ENCODE measurements at places on chromosomes 2 and 18. TPM values are rescaled to one million over a fixed set of nuclear protein-coding genes. Genes with fewer than 3 reads are reported as not detected.
A peak's percentile ranks its signal among the peaks of the same experiment; 100 is the strongest.

GRCh38 chr2:113232123-113232522 lies 46.6 kb downstream of the PAX8 start:
- no peak for DNase-seq

DNA sequence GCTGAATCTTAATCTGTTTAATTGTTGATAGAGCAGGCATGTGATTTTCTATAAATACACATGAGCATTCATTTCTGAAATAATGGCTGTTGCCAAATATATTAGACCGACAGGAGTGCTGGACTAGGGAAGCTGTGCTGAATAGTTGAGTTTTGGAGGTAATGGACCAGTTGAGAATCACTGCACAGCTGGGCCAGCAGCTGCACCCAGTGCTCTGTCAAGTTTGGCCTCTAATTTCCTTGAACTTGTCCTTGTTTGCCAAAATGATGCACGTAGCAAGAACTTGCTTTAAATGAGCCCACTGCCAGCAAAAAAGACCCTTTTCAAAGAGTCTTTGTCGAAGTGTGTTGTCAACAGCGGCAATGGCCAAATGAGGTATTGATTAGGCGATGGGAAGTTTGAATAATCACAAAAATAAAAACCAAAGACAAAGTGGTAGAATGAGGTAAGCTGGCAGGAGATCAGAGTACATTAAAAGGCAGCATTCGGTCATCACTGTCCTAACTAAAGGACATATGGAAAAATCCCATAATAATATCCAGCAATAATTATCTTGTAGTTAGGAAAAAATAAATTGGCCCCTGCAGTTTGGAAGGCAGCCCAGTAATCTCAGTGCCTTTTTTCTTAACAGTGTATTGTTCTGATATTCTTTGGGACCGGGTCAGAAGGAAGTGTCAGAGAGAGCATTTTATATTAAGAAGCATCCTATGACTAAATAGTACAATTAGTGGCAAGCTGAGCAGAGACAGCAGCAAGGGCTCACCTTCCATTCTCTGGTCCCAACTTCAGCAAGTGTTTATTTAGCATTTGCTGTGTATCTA lies 126.2 kb downstream of the RAPGEF4 start:
- no peak for DNase-seq

Gene ALKAL2
- not detected for total RNA-seq

- DNase-seq = no peak
Measured at GRCh38 chr18:28269750-28270149, 92.8 kb upstream of the CDH2 start.

Gene MYO5B
- 29.3 TPM for total RNA-seq

GRCh38 chr2:18473241-18474181 lies 86.9 kb downstream of the RDH14 start:
- no peak for DNase-seq

DNA sequence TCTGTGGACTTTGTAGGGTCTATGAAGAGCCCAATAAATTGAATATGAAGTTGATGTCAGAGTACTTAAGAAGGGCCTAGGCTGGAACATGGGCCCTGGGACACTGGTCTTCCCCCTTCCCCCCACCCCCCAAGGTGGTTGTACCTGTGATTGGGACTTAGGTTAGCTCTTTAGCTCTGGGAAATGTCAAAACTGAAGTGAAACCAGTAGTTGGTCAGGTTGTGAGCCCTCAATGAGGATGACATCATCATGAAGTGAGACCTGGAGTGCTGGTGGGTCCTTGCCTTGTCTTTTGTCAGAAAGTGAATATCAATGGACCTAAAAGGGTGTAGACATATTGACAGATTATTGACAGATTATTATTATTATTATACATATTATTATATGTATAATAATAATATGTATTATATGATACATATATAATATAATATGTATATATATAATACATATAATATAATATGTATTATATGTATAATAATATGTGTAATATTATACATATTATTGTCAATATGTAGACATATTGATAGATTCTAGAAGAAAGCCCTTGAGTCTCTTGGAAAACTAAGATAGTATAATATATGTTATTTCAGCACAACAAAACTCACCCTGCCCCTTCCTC lies 5.4 kb downstream of the MARS2 start:
- DNase-seq = no peak

DNA sequence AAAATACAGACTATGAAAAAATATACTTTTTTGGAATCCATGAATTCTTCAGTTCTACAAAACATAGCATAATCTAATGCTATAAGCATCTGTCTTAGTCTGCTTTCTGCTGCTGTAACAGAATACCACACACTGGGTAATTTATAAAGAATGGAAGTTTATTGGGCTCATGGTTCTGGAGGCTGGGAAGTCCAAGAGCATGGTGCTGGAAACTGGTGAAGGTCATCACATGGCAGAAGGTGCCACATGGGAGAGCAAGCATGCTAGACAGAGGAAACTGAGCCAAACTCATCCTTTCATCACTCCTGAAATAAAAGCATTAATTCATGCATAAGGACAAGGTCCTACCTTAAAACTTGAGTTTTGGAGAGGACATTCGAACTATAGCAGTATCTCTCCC lies 26.6 kb upstream of the NOSTRIN start:
- DNase-seq = no peak

DNA sequence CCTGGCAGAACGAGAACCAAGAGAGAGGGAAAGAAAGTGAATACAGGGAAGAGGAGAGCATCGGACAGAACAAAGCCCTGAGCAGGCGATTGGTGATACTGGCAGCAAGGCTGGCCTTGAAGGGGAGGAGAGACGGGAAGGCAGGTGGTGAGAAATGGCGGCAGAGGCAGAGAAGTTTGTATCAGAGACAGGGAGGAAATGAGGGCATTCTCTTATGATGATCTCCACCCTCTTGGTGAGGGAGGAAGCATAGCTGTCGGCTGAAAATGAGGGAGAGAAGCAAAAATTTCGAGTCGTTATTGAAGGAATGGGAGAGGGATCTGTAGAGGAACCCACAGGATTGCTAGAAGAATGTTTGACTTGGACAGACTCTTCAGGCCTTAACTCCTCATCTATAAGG lies 80.6 kb downstream of the CLIP4 start:
- DNase-seq = no peak

DNA sequence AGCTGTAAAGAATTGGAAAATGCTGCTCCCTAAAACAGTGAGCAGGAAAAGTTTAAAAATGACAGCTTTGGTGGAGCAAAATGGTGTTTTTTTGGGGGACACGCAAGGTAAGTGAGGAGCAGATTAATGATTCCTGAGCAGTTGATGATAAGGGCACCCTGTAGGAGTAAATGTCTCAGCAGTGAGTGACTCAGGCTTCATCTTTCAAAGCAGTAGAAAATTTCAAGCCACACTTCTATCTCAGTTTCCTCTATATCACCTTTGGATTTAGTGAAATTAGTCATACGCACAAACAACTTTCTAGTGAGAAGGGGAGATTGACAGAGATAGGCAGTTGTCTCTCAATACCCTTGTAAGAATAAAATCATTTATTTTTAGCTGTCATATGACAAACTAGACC lies 709.0 kb upstream of the FAM98A start:
- DNase-seq = no peak

- no peak for DNase-seq
Measured at GRCh38 chr2:190301032-190301431, 18.6 kb downstream of the HIBCH start.

Gene SATB2
- total RNA-seq = 0.18 TPM

Gene KATNAL2
- not detected for total RNA-seq

Gene PMAIP1
- 10.5 TPM for total RNA-seq

Gene ELOA2
- not detected for total RNA-seq

Gene STAT4
- total RNA-seq = 0.39 TPM

Gene SCN3A
- not detected for total RNA-seq

GRCh38 chr2:208674919-208675318 lies 268.3 kb downstream of the PTH2R start:
- no peak for DNase-seq

DNA sequence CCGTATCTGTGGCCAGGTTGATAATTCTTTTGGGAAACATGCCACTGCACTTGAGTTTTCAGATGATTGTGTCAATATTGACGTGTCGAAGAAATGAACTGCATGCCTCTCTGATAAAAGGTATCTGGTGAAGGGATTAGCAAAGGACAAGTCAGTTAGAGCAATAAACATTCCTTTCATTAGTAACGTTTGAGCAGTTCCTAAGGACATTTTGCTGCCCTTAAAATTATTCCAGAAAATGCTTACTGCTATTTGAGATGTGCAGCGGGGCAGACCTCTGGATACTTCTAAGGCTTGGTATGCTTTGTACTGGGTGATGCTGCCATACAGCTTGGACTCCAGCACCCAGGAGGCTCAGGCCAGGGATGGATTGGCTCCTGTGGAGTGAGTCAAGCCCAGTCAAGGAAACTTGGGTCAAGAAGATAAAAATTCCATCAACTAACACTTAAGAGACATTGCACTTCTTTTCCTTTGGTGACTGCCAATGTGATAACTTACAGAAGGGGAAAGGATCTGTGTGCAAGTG lies 166.7 kb downstream of the FHOD3 start:
- peak; percentile 1 for DNase-seq

- DNase-seq = no peak
Measured at GRCh38 chr2:126703311-126703710, 47.4 kb downstream of the GYPC start.

- DNase-seq = no peak
Measured at GRCh38 chr2:241563031-241563507, 4.5 kb downstream of the BOK start.

DNA sequence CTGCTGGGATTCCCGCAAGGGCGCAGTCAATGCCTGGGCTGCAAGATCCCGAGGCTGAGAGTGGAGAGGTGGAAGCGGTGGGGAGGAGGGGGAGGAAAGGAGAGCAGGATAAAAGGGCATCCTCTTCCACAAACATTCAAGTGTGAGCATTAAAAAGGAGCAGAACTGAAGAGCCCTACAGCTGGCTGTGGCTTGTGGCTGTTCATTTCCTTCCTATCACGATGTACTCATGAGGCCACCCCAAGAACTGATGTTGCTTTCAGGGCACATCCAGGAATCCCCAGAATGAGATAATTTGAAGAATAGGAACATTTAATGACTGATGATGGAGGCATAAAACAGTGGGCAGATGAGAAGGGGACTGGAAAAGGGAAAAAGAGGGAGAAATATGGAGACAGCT lies 230.8 kb upstream of the SMIM21 start:
- DNase-seq = no peak

DNA sequence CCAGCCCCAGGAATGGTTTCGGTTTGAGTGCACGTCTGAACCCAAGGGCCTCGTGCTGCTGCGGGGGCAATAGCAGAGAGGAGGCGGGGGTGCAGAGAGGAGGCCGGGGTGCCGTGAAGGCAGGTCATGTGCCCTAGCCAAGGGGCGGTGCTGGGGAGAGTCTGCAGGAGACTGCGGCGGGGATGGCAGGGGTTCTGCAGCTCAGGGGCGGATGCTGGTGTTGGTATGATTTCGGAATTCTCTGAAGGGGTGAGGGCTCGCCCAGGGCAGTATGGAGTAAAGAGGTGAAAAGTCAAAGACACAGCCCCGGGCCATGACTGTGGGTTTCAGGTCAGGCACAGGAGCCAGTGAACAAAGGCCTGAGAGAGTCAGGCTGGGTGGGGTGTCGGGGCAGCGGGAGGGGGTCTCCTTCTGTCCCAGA lies 186.5 kb upstream of the HDAC4 start:
- no peak for DNase-seq

DNA sequence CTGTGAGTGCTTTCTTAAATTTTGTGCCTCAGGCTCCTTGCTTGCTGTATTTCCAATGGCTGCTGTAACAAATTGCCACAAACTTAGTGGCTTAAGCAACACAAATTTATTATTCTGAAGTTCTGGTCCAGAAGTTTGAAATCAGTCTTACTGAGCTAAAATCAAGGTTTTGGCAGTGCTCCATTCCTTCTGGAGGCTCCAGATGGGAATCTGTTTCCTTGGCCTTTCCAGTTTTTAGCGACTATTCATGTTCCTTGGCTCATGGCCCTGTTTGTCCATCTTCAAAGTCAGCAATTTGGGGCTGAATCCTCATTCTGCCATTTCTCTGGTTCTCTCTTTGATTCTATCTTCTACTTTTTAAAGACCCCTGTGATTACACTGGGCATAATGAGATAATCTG lies 31.8 kb downstream of the STRADB start:
- no peak for DNase-seq

DNA sequence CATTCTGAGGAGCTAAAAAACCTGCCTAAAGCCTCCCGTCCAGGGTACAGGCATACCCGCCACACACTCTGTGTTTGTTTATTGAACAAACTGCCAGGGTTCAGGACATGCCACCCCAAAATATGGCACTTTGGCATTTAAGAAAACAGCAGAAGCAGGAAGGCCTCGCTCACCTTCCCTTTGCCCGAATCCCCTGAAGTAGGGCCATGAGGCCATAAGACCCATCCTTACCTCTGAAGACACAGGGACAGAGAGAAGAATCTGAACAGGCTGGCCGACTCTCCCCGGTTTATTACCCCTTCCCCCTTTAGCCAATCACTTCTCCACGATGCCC lies 1.7 kb upstream of the NEURL3 start:
- no peak for DNase-seq

Gene ERICH2
- 0.42 TPM for total RNA-seq

Gene PTPRN
- total RNA-seq = not detected

- DNase-seq = no peak
Measured at GRCh38 chr2:5546181-5546580, 146.0 kb upstream of the SOX11 start.

GRCh38 chr18:28108254-28108653 lies 68.7 kb downstream of the CDH2 start:
- DNase-seq = no peak

GRCh38 chr2:174692256-174692919 lies 71.9 kb downstream of the CHRNA1 start:
- DNase-seq = no peak

Gene ASB18
- not detected for total RNA-seq

Gene CAVIN2
- total RNA-seq = 0.84 TPM

GRCh38 chr18:79804130-79804787 lies 6.5 kb downstream of the KCNG2 start:
- no peak for DNase-seq

Gene KIF5C
- not detected for total RNA-seq

DNA sequence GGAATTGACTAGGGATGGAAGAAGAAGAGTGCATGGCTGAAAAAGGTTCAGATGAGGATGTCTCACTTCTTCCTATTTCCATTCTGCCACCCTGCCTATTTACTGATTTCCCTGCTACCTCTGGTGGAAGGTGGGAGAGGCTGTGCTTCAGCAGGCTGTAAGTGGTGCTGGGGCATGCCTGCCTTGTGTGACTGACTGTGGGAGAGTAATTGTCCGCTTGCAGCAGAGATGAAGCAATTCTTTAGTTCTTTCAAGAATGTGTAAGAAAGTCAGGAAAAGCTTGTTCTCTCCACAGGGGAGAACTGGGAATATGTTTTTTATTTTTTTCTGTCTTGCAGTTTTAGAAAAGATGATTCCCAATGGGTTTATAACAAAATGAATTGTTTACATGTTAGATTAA lies 72.5 kb upstream of the NYAP2 start:
- DNase-seq = no peak

- no peak for DNase-seq
Measured at GRCh38 chr2:177399376-177399775, 6.8 kb downstream of the AGPS start.

- no peak for DNase-seq
Measured at GRCh38 chr18:13543811-13544732, 182.3 kb downstream of the FAM210A start.

DNA sequence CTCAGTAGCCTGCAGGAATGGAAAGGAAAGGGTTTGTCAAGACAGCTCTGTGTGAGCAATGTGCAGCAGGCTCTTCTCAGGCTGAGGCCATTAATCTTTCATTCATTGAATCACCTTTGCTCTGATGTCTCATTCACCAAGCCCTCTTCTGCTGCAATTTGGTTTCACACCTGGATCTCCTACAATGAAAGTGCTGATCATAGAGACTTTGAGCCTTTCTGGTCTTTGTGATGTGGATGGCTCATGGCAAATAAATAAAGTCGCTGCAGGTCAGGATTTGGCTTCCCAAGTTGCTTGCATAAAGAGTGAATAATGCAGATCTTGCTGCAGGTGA lies 95.8 kb upstream of the SPRED2 start:
- DNase-seq = no peak
